ENCODE measurements at places on chromosomes 4 and X.

DNA sequence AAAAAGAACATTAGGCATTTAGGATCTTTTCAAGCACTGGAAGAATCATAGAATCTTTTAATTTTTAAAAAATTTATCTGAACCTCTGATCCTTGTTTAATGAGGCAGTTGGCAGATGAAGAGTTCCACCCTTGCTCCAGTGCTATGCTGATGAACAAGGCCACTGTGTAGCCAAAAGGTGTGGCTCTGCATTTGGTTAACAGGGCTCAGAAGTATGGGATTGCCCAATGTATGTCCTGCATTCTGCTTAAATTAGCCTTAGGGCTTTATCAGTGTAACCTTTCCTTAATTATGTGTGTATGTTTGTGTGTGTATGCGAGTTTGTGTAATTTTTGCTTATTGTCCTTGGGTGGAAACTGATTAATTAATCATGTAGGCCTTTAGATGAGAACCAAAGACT, 43.3 kb upstream of the PPM1K start:
- no peak for DNase-seq

DNA sequence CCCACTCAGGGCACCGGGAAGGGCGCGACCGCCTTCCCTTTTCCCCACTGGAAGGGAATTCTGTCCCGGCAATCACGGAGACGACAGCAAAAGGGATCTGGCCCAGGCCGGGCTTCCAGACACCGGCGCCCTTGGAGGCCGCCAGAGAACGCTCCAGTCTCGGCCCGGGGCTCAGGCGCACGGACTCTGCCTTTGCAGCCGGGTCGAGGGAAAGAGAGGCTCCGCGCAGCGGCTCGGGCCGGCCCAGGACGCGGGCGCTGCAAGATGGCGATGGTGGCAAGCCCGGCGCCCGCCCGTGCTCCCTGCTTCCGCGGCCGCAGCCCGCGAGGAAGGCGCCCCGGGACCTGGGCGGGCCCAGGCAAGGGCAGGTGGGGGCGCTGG, 1.1 kb downstream of the CTBP1 start:
- peak; percentile 24 for DNase-seq

DNA sequence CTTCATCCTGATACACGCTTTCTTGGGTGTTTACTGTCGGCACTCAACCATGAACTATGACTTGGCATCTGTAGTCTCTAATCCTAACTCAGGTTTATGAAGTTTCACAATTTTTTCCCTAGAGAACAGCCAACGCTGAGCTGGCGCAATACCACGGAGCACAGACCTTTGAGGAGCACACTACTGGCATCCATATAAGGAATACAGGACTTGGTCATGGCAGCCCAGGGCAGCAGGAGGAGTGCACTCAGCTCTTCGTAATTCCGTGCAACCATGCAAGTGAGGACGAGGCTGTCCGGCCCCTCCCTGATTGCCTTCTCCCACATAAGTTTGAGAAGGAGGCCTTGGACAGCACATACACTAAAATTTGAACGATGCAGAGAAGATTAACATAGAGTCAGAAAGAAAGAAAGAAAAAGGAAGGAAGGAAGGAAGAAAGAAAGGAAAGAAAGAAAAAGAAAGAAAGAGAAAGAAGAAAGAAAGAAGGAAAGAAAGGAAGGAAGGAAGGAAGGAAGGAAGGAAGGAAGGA, 41.0 kb upstream of the PDLIM5 start:
- DNase-seq = peak; percentile 88

DNA sequence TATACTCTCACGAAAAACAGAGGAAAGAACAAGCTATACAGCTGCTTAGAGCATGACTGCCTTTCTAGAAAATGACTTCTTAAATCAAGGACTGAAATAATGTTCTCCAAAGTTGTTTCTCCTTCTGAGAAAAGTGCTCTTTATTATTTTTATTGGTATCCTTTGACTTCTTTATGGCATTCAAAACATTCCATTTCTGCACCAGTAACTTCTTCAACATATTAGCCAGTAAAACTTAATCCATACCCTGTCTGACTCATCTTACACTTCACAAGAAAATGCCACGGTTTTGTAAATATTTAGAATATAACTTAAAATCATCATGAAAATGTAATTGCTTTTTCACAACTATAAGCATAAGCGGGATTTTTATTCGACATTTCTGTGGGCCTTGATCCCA, 180.4 kb downstream of the NR3C2 start:
- DNase-seq = no peak

DNA sequence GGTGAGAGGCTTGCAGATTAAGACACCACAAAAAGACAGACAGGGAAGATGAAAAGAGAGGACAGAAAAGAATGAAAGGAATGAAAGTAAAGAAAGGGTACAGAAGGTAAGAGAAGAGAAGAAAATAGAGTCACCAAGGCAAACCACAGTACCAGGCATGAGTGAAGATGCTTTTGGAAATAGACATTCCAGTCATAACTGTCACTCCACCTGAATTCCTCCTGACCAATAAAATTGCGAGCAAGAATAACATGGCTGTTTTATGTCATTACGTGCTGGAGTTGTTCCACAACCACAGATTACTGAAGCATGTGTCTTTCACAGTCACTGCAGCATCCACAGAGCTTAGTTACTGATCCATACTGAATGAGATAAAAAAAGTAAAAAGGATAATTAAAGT, 864.9 kb upstream of the SLIT2 start:
- DNase-seq = no peak

DNA sequence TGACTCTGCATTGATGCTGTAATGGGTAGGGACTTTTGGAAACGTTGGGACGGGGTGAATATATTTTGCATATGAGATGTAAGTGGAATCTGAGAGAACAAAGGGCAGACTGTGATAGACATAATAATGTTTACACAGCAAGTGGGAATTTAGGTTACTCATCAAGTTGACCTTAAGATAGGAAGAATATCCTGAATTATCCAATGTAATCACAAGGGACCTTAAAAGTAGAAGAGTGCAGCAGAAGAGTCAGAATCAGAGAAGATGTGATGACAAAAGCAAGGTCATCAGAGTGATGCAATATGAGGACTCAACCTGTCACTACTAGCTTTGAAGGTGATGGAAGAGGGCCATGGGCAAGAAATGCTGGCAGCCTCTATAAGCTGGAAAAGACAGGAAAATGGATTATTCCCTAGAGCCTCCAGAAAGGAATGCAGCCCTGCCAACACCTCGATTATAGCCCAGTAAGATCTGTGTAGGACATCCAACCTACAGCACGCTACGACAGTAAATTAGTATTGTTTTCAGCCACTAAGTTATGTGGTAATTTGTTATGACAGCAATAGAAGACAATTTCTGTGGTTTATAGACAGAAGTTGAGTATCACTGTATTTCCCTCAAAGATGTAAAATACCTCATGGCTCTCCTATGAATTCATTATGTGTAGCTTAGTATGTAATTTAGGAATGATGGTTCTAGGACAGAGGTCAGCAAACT, 26.4 kb downstream of the MORC4 start:
- DNase-seq = no peak

DNA sequence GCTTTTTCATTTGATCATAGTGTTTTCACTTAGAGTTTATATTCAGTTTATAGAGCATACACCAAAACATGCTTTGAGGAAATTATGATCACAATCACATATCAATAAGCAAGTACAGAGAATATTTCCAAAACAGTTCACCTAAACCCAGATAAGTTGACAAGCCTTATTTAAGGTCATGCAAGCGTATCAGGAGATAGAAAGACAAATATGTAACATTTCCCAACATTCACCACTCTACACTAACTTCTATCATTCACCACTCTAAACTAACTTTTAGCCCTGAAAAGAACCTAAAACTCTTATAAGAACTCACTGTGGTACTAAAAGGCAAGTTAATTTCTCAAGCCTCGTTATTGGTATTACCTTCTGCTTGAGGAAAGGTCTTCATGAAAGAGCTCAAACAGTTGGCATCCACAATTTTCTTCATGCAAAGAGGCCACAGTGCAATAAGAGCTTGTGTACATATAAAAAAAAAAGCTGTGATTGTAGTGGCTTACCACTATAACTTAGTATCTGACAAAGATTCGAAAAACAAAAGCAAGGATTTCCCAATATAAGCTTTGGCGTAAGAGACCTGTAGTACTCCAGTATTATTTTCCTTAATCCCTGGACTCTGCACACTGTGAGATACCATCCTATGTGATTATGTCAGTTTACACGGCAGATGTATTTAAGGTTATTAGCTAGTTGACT, 903.3 kb downstream of the STIM2 start:
- no peak for DNase-seq

DNA sequence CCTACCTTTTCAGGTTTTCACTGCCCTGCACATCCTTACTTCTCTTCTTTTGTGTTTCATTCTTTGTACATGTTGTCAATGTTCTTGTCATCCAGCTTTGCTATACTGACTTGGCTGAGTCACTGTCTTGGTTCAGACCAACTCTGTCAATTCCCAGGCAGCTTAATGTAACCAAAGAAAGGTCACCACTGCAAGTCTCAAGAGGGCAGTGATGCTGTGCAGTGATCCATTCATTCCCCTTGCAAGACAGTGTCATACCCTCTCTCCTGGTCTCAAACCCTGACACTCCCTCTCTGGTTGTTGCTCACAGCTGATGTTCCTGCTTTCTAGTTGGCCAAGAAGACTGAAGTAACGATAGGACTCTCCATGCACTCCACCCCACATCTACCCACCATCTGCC, 17.5 kb downstream of the RAB39B start:
- DNase-seq = no peak

DNA sequence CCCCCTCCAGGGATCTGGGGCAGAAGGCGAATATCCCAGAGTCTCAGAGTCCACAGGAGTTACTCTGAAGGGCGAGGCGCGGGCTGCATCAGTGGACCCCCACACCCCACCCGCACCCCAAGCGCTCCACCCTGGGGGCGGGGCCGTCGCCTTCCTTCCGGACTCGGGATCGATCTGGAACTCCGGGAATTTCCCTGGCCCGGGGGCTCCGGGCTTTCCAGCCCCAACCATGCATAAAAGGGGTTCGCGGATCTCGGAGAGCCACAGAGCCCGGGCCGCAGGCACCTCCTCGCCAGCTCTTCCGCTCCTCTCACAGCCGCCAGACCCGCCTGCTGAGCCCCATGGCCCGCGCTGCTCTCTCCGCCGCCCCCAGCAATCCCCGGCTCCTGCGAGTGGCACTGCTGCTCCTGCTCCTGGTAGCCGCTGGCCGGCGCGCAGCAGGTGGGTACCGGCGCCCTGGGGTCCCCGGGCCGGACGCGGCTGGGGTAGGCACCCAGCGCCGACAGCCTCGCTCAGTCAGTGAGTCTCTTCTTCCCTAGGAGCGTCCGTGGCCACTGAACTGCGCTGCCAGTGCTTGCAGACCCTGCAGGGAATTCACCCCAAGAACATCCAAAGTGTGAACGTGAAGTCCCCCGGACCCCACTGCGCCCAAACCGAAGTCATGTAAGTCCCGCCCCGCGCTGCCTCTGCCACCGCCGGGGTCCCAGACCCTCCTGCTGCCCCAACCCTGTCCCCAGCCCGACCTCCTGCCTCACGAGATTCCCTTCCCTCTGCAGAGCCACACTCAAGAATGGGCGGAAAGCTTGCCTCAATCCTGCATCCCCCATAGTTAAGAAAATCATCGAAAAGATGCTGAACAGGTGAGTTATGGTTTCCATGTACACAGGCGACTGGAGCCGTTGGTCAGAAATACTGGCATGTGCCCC, at the start of gene CXCL1:
CXCL1 (plus strand) TSS at position 264 of the 926 bp plus-strand sequence; CDS start at position 342, 78 bp downstream.
- DNase-seq = peak; percentile 73

- DNase-seq = no peak
Observed at GRCh38 chr4:184359888-184360287, 114.5 kb downstream of the IRF2 start.

DNA sequence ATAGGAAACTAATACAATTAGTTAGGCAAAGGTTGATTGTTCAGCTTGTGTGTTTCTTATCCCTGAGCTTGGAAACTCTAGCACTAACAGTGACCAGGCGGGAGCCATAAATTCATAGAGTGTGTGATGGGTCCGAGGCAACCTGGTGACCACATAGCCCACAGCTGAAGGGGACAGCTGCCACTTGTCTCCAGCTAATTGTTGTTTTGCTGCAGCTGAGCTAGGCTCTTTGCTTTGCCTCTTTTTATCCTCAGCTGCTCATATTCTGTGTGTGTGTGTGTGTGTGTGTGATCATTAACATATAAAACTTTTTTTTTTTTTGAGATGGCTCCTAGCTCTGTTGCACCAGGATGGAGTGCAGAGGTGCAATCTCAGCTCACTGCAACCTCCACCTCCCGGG, 53.2 kb downstream of the DOCK11 start:
- no peak for DNase-seq

- peak; percentile 58 for DNase-seq
Observed at GRCh38 chr4:70239884-70240591, 2.4 kb upstream of the CSN3 start.

GRCh38 chrX:110000847-110001713, 1.8 kb upstream of the TMEM164 start:
- no peak for DNase-seq

GRCh38 chr4:75229806-75230570, 284.2 kb downstream of the RCHY1 start:
- DNase-seq = no peak

- DNase-seq = peak; percentile 74
Observed at GRCh38 chr4:26323821-26324220, 3.0 kb downstream of the RBPJ start.

DNA sequence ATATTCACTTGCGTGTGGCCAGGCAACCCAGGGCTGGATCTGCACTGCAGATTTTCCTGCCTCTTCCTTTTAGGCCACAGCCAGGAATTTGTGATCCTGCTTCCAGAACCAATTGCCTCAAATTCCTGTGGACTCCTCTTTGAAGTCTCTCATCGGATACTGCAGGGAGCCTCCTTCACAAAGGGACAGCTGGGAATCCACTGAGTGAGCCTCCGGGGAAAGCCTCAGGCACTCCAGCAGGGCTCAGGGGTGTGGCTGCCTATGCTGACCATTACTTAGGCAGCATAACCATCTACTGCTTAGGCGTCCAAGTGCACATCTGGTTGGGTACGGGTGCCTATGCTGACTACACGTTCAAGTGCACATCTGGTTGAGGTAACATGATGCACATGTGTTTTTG, 321.5 kb downstream of the NLGN4X start:
- DNase-seq = no peak

DNA sequence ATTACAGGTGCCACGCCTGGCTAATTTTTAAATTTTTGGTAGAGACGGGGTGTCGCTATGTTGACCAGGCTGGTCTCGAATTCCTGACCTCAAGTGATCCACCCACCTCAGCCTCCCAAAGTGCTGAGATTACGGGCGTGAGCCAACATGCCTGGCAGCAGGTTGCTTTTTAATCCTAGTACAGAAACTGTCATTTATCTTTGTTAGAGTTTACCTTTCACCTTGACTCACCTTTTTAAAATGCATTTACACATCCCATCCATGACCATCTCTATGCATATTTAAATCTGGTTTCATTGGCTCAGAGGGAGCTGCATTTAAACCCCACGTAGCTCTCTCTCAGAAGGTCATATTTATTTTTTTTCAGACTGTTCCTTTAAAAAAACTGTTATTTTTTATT, 31.9 kb downstream of the SLC16A2 start:
- DNase-seq = no peak
